ENCODE measurements at places on chromosomes 11 and 22.

DNA sequence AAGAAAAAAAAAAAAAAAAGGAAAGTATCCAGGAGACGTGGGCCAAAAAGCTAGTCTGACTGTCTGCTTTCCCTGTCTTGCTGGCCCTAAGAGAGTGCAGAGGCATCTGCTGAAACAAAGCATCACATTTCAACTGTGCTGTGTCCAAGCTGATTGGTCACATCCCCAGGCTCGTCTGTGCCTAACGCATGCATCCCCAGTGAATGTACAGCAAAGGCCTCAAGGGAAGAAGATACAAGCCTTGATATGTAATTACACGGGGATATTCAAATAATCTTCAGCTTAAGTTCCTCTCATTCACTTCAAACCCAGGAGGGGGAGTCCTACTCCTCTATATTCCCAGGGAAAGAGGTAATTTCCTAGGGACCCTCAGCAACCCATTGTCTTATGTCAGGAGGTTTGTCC, 5.4 kb upstream of the SORL1 start:
- DNase-seq: no peak

- no peak for DNase-seq
Observed at GRCh38 chr11:47980907-47981621, 705 bp downstream of the PTPRJ start.

GRCh38 chr22:46796566-46797195, 34.2 kb downstream of the TBC1D22A start:
- DNase-seq: no peak

DNA sequence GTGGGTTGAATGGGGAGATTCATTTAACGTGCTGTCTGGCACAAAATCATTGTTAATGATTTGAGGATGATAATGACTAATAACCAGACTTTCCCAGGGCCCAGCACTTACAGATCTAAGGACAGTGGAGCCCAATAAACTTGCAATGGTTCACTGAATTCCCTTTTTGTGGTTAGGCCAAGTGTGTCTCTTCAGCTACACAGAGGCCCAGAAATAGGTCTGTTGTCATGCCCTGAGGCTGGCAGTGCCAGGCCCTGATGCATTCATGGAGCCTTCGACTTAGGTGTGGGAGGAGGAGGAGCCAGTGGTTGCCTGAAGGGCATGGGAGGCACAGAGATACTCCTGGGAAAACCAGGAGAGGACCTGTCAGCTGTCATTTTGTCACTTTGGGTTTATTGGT, 56.1 kb downstream of the KIAA1671 start:
- no peak for DNase-seq

GRCh38 chr22:45240104-45240809, 437 bp downstream of the KIAA0930 start:
- peak; percentile 35 for DNase-seq

DNA sequence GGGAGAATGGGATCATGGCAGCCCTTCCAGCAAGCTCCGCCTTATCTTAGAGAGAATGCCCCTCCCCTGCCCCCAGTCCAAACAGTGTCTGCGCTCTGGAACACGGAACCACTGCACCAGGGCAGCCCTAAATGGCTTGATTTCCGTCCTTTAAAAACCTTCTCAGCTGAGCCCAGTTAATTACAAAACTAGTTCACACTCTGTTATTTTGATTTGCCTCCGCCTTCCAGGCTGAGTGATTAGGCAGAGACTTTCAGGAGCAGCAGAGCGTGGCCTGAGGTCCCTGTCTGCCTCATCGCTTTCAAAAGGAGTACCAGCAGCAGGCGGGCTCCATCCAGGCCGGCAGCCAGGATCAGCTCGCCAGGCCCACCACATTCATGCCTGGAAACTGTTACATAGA, 313.0 kb downstream of the BRD1 start:
- DNase-seq: no peak

DNA sequence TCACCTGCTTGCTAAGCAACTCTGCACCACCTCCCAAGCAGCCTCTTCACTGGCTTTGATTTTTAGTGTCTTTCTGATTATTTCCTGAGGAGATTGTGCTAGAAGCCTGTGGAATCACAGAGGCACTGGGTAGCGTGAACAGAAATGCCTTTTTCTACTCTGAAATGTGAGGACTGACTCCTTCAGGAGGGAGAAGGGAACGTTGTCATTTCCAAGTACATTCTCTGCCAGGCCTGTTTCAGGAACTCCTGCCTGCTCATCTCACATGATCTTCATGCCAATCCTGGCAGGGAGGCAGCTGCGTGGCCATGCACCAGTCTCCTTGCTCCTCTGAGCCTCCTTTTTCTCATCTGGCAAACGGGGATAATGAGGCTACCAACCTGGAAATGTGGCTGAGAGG, 49.8 kb upstream of the PRDM11 start:
- no peak for DNase-seq

DNA sequence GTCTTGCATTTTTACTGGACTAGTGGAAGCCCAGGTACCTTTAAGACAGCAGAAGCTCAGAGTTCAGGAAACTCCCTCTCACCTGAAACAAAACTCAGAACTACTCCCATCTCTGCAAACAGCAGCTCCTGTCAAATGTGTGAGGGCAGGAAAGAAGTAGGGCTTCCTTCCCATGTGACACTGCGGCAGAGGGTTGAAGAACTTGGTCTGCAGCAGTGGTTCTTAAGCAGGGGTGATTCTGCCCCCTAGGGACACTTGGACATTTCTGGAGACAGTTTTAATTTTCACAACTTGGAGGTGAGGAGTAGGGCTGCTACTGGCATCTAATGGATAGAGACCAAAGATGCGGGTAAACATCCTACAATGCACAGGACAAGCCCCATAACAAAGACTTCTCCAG, 63.4 kb downstream of the RCN1 start:
- DNase-seq: no peak

DNA sequence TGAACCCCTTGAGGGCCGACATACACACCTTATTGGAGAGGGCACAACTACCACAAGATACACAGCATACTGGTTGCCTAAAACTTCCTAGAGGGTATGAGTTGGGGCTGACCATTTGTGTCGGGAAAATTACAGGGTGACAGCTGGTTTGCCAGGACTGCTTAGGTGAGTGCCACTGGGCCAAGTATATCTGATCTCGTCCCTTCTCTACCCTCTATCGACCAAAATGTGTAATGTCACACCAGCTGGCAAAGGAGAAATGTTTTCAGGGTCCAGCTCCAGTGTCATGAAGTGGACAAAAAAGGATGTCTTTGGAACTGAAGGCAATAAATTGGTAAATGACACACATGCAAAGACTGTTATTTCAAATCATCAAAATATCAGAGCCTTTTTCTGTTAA, 126.1 kb downstream of the PGR start:
- DNase-seq: no peak

DNA sequence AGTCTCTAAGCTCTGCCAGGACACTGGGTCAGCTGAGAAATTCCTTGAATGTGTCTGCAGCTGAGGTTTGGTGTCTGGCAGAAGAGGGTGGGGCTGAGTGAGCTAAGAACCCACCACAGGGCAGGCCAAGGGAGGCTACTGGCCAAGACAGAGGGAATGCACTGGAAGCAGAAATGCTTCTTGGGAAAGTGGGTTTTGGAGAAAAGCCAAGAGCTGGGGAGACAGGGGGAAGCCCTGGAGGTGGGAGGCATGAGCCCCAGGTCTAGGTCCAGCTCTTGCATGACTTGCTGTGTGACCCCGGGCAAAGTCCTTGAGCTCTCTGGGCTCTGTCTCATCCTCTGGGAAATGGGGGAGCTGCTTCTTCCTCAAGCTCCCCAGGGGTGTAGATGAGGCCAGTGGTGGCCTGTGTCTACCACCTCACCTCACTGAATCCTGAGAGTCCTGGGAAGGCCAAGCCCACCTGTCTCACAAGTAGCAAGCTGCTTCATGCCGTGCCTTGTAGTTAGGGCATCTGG, 2.3 kb downstream of the MMP11 start:
- no peak for DNase-seq

DNA sequence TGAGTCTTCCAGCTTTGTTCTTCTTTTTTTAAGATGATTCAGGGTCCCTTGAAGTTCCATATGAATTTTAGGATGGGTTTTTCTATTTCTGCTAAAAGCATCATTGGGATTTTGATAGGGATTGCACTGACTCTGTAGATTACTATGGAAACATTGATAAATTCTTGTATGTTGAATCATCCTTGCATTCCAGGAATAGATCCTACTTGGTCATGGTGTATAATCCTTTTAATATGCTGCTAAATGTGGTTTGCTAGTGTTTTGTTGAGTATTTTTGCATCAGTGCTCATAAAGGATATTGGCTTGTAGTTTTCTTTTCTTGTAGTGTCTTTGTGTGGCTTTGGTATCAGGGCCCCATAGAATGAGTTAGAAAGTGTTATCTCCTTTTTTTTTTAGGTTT, 34.9 kb upstream of the PHOX2A start:
- DNase-seq: no peak

GRCh38 chr11:34926101-34926830, 9.8 kb downstream of the PDHX start:
- no peak for DNase-seq

GRCh38 chr11:17777738-17778091, 43.1 kb downstream of the KCNC1 start:
- DNase-seq: no peak

DNA sequence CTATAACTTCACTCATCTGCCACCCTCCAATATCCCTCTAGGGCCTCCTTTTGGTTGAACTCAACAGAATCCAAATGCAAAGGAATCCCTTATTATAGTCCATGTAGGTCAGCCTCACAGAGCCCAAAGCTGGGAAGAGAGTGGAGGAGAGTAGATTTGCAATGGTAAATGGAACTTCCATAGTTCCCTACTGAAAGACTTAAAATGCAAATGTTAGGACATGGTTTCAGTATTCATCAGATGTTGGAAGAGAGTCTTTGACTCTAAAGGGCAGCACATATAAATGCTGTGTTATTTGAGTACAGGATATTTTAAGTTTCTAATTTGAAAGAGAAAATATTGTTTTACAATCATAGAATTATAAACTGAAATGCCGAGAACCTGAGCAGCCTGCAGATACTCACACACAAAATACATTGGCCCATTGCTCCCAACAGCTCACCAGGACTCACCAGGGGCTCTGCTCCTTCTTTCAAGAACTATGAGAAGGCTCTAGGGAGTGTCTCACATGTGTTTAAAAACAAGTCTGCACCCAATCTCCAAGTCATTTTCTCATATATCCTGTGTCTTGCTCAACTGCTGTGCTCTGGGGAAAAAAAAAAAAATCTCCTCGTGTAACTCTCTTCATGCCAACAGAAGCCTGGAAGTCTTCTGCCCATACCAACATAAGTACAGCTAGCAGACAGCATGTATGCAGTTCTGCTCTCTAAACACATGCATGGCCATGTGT, 39.6 kb downstream of the SYT9 start:
- no peak for DNase-seq

DNA sequence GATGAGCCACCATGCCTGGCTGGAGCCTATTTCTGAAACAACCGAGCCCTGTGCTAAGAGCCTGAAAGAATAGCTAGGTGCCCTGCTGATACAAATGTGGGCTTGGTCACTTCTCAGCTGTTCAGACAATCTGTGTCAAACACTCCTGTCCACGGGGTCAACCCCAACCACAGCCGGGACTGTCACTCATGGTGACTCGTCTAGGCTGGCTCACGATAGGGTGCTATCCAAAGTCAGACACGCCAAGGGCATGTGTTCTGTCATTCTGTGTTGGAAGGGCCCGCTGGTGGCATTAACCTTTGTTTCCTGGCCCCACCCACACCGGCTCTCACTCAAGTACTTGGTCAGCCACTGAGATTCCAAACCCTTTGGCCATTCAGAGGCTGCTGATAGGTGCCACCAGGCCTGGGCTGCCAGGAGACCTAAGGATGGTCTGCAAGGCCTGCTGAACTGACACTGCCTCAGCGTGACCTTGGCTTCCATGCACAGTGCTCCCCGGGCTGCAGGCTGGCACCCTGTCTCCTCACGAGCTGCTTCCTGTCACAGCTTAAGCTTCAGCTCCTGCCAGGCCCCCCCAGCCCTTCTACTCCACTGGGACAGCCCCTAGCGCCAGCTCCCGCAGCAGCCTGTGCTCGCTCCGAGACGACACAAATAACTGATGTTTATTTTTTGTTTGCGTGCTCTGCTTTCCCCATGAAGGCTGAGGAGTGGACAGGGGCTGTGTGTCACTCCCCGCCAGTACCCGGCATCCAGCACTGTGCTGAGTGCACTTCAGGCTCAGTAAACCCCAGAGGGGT, 14.2 kb upstream of the CDC42BPG start:
- peak; percentile 53 for DNase-seq

GRCh38 chr11:8826139-8826786, 84.7 kb upstream of the AKIP1 start:
- no peak for DNase-seq

DNA sequence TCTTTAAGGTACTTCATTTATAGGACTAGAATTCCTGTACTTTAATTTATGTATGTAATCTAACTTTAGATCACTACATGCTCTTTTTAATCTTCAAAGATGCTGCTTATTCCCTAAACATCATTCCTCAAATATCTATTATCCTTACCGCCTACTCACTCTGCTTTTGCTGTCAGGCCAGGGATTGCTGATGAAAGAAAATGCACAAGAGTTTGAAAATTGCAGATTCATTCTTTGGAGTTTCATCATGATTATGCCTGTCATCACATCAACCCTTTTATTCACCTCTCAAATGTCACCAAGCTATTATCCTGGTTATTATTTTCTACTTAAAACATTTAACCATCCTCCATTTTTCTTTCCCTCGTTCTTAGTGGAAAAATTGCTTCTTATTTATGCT, 802.7 kb downstream of the METTL15 start:
- no peak for DNase-seq

GRCh38 chr11:36738292-36738861, 140.3 kb upstream of the RAG2 start:
- DNase-seq: no peak

GRCh38 chr22:30143265-30143664, 63.0 kb downstream of the HORMAD2 start:
- no peak for DNase-seq

DNA sequence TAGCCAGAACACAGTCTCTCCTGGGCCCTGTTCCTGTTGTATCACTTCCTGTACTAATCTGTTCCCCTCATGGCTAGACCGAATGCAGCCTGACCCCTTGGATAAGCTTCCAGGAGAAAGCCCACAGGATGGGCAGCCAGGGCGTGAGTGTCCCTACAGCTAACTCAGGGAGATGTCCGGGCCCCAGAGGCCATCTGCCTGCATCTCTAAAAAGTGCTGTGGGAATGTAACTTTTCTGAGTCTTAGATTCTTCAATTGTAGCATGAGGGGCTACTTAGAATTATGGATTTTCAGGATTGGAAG, 7.7 kb upstream of the MALAT1 start:
- no peak for DNase-seq

GRCh38 chr11:88810420-88811097, 255.2 kb downstream of the GRM5 start:
- DNase-seq: no peak

- no peak for DNase-seq
Observed at GRCh38 chr11:118213781-118214180, 11.0 kb downstream of the JAML start.

GRCh38 chr11:114174712-114175495, 115.4 kb downstream of the ZBTB16 start:
- no peak for DNase-seq
